ENCODE measurements at places on chromosomes 11 and 22. TPM values are rescaled to one million over a fixed set of nuclear protein-coding genes. Genes with fewer than 3 reads are reported as not detected.
A peak's percentile ranks its signal among the peaks of the same experiment; 100 is the strongest.

The APOL4 gene
- total RNA-seq: not detected

The MFNG gene
- total RNA-seq: not detected

The LAYN gene
- total RNA-seq: 136 TPM

The SUSD2 gene
- 0.23 TPM for total RNA-seq

The PHOX2A gene
- total RNA-seq: not detected

The MS4A15 gene
- total RNA-seq: not detected

- H3K4me3 ChIP-seq: no peak overlapping the region
- no peak overlapping the region for H3K27ac ChIP-seq
- no peak for DNase-seq
- no peaks in the 10 kb centered on the region for H3K36me3 ChIP-seq
- peaks cover 16% of the 10 kb centered on the region for H3K4me1 ChIP-seq
Observed at GRCh38 chr22:40067639-40068038, 72.9 kb downstream of the FAM83F start.

- peak overlapping the region; percentile 2 for H3K27ac ChIP-seq
- H3K36me3 ChIP-seq: peaks cover 18% of the 10 kb centered on the region
- H3K4me3 ChIP-seq: peak overlapping the region; percentile 96
- H3K4me1 ChIP-seq: peaks cover 44% of the 10 kb centered on the region
- no peak for DNase-seq
Observed at GRCh38 chr11:71452199-71453036, 585 bp upstream of the NADSYN1 start.

- H3K4me3 ChIP-seq: no peak overlapping the region
- no peak for DNase-seq
- H3K27ac ChIP-seq: no peak overlapping the region
- no peaks in the 10 kb centered on the region for H3K27me3 ChIP-seq
- H3K4me1 ChIP-seq: no peaks in the 10 kb centered on the region
- no peaks in the 10 kb centered on the region for H3K36me3 ChIP-seq
Observed at GRCh38 chr11:80239217-80239616, 798.4 kb upstream of the TENM4 start.
